ENCODE measurements at places on chromosomes 6 and 20.

DNA sequence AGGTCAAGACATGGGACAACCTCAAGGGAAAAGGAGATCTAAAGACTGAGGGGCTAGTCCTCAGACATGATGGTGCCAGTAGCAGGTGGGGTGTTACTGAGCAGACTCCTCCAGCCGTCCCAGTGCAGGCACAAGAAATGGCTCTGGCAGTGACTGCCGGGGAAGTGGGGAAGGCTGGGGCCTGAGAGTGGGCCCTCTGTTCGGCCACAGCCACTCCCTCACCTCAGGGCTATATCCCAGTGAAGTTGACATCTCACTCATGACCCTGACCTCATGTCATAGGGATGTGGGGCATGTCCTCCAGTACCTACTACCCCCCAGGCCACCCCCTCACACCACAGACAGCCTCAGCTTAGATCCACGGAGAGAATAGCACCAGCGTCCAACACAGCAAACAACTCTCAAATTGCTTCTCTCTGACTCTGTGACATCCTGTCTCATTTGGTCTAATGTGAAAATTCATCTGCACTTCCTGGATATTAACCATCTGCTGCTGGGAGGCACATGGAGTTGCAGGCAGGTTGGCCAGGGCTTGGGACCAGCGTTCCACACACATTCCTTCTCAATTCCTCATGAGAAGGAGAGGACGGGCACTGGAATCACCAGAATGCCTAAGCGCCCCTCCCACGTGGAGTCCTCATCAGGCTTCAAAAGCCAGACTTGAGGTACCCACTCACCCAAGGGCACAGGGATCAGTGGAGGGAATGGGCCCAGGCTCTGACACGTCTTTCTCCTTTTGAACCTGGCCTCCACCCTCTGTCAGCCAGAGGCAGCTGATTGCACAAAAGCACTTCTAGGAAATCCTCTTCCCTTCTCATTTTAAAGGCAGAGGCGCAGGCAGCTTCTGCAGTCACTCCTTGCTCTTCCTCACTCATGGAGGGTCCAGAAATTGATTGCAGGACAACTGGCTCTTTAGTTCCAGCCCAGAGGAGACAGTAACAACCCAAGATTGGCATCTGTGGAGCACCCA lies 163.6 kb upstream of the CST7 start:
- DNase-seq: no peak

DNA sequence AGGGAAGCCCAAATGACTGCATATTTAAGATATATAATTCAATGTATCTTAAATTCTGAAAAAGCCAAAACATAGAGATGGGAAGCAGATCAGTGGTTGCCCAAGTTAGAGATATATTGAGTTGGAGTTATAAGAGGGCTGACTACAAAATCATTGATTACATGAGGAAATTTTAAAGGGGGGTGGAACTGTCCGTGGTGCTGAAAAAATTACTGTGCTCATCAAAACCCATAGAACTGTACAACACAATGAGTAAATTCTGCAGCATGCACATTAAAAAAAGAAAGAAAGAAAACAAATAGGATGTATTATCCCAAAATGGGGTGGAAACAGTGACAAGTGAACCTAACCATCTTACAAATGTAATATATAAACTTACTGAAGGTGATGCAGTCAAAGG lies 100.9 kb downstream of the FUT9 start:
- DNase-seq: no peak

- DNase-seq: peak; percentile 42
Observed at GRCh38 chr6:53728570-53729194, 63.1 kb upstream of the KLHL31 start.

DNA sequence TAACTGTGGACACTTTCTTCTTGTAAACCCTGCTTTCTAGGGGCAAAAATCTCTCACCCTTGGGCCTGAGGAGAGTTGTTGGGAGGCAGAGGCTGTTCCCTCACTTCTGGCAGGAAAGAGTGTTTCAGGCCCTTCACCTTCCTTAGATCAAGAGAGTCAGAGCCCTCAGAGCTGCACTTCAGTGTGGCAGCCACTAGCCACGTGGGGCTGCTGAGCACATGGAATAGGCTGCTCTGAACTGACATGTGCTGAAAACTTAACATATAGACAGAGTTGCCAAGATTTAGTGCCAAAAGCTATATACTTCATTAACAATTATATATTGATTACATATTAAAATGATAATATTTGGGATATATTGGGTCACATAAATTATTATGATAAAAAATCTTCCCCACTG lies 4.4 kb upstream of the LMBRD1 start:
- DNase-seq: no peak

DNA sequence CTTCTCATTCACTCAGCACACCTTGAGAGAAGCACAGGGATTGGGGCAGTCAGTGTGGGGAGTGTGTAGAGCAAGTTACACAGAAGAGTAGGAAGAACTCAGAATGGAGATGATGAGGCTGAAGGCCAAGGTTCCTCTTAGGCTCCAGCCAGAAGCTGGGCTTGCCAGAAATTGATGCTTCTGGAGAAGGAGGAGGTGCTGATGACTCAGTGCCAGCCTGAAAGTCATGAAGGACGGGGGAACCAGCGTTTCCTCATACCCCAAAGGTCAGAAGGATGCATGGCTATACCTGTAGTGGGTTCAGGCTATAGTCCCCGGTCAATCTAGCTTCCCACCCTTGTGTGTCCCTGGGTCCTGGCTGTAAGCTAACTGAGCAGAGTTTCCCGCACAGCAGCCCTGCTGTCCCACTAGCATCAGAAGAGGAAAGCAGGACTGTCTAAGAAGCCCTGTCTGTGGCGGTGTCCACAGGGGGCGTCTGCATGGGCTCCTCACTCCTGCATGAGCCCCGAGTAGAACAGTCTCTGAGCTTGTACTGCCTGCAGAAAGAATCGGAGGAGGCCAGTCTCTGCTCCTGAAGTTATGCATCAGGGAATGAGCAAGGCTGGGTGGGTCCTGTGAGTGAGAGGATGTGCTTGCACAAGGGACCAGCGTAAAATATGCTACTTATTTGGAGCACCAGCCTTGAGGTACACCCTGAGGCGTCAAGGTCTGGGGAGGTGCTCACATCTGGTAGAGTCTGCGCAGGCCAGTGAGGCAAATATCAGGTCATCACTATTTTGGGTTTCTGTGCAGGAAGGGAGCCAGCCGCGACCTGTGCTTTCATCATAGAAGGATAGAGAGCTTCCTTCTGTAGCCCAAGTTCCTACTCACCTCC lies 148.5 kb downstream of the MRPL14 start:
- no peak for DNase-seq

DNA sequence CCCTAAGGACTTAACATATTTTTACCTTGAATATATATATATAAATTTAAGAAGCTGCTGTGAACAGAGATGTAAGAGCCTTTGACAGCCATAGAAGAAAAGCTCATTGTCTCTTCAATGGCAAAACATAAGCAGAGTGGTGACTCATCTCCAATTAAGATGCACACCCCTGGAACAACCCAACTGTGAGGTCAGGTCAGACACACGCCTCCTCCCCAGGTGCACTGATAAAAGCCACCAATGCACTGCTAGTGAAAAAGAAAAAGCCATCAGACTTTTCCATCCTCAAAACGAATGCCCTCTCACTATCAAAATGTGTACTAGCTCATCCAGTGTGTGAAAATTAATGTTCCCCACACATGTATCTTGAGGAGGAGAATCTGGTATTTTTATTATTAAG lies 100.1 kb downstream of the SMLR1 start:
- no peak for DNase-seq

DNA sequence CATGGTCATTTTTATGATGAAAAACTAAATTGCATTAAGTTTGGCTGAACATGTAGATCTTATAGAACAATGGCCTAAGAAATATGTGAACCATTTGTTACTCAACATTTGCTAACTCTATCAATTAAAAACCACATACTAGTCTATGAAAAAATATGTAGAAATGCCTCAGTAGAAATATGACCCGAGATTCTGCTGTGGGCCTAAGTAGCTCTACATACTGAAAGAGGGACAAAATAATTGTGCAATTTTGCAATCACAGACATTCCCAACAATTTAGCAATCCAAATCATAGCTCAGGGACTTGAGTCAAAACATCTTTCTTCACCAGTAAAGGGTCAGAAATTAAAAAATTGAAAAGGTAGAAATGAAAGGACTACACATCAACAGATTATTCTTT lies 619.0 kb downstream of the FRK start:
- no peak for DNase-seq

DNA sequence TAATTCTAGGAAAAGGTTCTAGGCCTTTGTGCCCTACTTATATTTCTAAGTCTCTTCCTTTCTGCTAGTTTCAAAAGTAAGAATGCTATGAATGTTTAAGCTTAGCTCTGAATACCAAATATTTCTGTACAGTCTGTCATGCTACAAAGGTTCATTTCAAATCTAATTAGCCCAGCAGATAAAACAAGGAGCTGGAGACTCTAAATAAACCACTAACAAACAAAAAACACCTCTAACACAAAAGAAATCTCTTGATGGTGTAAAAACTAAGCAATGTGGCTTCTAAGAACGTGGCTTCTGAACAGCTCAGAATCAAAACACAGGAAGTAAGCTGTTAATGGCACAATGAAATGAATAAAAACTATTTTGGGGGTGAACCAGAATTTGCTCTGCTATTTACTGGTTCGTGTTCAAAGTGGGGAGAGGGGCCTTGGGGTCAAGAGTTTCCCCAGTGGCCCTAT lies 198.3 kb downstream of the BCAS1 start:
- no peak for DNase-seq

- DNase-seq: no peak
Observed at GRCh38 chr6:12803486-12803885, 86.9 kb downstream of the PHACTR1 start.

DNA sequence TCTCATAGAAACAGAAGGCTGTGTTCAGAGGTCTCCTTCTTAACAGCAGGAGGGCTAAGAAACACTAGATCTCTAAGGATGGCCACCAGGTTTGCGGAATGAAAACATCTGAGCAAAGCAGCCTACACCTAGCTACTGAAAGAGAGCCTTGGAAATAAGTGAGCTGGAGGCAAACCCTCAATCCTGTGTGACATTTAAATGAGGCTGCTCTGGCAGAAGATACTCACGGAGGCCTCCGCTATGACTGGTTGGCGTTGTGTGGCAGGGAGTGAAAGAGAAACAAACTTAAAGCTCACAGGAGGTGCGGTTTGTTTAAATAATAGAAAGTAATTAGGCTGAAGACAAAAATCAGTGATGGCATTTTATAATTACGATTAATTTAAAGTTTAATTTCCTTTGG lies 162.0 kb upstream of the RNF217 start:
- no peak for DNase-seq

DNA sequence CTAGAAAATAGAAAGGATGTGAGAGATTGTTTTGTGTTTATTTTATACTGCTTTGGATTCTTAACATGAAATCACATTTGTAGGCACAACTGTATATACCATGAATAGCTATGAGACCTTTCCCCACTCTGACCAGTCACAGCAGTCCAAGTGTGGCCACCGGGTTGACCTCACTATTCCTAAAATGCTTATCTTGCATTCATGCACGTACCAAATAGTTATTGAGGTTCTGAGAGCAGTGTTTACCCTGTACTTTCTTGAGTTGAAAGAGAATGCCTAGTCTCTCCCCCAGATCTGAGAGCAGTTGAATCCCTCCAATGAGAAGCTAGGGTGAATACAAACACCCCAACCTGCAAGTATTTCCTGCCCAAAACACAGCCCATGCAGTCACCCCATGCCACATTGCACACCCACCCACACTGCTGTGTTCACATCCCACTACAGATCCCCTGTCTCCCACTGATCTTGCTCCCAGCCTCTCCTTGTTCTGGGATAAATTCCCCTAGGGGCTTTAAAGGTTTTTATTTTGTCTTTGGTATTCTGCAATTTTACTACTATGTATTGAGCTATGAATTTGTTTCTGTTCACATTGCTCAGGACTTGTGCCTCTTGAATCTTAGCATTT lies 51.6 kb downstream of the GOPC start:
- DNase-seq: no peak

GRCh38 chr6:35177596-35177995 lies 36.2 kb upstream of the SCUBE3 start:
- DNase-seq: no peak

DNA sequence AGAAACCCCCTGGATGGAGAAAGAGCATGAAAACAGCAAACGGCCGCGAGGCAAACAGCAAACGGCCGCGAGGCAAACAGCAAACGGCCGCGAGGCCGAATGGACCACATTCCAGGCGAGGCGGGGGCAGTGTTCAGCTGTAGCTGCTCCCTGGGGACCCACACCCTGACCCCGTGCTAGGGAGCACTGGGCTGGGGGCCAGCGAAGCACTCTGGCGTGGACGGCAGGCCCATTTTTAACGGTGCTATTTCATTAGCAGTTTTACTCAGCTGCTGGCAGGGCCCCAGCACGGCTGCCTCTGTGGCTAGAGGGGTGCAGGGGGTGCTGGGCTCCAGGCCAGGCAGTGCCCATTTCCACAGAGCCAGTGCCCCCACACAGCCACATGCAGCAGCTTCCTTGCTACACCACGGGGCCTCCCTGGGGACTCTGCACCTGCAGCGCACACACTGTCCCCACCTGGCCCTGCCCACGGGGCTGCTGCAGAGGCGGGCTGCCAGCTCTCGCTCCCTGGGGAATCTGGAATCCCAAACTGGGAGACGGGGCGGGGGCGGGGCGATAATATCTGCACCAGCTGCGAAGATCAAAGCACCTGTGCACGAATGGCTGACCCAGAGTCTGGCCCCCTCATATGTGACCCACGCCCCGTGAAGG lies 35.6 kb upstream of the SLCO4A1 start:
- no peak for DNase-seq
